ENCODE measurements at places on chromosomes 3 and 15. TPM values are rescaled to one million over a fixed set of nuclear protein-coding genes. Genes with fewer than 3 reads are reported as not detected.

The ACTRT3 gene
- 1.1 TPM for total RNA-seq

The TMC3 gene
- total RNA-seq = not detected

The PAQR9 gene
- not detected for total RNA-seq

The SNTN gene
- total RNA-seq = not detected

The CTXN2 gene
- total RNA-seq = not detected

The MFSD1 gene
- total RNA-seq = 60.8 TPM

The CCDC13 gene
- 2.3 TPM for total RNA-seq

The SAMD7 gene
- total RNA-seq = not detected

- peak; percentile 82 for DNase-seq
Measured at GRCh38 chr15:99450896-99451358, 114.9 kb upstream of the MEF2A start.

DNA sequence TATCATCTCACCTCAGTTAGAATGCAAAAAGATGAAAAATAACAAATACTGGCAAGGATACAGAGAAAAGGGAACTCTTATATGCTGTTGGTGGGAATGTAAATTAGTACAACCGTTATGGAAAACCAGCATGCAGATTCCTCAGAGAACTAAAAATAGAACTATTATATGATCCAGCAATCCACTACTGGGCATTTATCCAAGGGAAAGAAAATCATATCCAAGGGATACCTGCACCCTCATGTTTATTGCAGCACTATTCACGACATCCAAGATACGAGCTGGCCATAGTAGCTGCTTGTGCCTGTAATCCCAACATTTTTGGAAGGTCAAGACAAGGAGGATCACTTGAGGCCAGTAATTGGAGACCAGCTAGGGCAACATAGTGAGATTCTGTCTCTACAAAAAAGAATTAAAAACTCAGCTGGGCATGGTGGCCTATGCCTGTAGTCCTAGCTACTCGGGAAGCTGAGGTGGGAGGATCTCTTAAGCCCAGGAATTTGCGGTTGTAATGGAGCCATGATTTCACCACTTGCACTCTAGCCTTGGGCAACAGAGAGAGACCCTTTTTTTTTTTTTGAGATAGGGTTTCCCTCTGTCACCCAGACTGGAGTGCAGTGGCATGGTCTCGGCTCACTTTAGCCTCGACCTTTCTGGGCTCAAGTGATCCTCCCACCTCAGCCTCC lies 26.6 kb downstream of the USP50 start:
- no peak for DNase-seq

- no peak for DNase-seq
Measured at GRCh38 chr15:100725121-100726069, 123.0 kb downstream of the ASB7 start.

GRCh38 chr3:133871368-133872090 lies 24.2 kb downstream of the RAB6B start:
- no peak for DNase-seq

- no peak for DNase-seq
Measured at GRCh38 chr15:92808598-92809063, 91.5 kb upstream of the CHD2 start.

DNA sequence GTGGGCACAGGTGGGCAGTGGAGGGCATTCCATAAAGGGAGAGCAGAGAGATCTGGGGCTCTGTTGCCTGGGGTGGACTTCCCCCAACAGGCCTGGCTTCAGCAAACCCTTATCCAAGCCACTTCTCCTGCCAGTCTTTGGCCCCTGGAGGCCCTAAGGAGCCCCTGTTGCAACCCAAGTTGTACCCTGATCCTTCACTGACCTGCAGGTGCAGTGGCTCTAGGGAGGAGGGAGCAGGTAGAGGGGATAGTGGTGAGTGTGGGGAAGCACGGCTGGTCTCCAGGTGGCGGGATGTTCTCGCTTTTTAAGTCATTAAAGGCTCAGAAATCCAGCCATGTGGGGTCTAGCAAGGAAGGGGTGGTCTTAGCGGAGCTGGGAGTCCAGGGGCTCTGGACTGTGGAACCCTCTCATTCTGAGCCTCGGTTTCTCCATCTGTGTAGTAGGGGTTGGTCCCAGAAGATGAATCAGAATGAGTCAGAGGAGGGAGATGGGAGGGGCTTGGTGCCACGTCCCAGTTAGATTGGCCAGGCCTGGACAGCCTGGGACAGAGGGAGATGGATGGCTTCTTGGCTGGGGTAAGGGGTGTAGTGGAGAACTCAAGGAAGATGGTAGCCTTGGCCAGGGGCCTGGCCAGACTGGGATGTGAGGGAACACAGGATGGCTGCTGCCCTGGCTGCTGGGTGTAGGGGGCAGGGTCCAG lies 2.6 kb downstream of the ZBTB47 start:
- DNase-seq = no peak

DNA sequence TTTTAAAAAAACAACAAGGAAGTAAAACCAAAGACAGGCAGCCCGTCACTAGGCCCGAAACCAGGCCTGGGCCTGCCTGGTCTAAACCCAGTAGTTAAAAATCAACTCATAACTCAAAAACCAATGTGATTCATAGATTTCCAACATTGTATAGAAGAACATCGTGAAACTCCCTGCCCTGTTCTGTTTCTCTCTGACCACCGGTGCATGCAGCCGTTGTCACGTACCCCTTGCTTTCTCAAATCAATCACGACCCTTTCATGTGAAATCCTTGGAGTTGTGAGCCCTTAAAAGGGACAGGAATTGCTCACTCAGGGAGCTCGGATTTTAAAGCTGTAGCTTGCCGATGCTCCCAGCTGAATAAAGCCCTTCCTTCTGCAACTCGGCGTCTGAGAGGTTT lies 89.5 kb downstream of the DCLK3 start:
- DNase-seq = no peak

DNA sequence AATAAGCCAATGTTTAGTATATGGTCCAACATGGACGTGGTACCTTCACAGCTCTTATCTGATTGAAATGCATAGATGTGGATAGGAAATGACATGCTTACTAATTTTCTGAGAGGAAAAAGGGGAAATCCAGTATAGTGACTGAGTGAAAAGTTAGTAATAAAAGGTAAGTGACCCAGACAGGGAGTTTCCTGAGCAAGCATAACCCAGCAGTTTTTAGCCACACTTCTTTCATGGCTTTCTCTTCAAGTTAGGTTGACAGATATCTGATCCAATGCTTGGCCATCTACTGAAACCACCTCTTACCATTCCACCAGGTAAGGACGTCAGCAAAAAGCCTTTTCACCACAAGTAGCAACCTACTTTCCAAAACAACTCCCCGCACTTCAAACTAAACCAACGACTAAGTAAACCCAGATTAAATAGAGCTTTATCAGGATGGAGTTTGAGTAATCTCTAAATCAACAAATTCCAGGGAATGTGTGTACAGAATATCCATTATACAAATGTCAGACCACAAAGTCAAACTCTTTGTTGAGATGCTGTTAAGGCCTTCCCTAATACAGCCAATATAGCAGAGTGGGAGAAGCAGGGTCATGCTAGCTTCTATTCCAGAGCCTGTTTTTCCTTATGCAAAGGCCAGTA lies 329.7 kb downstream of the RORA start:
- DNase-seq = no peak

GRCh38 chr15:81781395-81781794 lies 264.4 kb downstream of the MEX3B start:
- DNase-seq = no peak

- no peak for DNase-seq
Measured at GRCh38 chr15:58724466-58724865, 25.0 kb downstream of the ADAM10 start.

DNA sequence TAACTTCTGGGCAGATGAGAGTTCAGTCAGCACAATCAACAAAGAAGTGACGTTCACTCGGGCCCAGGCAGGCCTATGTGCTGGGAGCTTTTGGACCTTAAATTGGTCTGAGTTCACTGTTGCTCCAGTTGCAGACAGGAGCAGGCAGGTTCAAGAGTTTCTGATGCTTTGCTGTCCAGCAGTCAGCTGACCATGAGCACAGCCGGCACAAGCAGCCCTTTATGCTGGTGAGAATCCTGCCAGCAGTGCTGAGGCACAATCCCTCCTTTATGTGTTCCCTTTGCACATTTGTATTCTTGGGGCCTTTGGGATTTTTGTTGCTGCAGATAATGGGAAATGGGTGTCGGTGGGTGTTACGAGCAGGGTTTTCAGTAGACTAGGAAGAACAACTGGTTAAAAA lies 81.2 kb upstream of the GOLGA8J start:
- no peak for DNase-seq

GRCh38 chr3:140223631-140224030 lies 288.6 kb downstream of the CLSTN2 start:
- no peak for DNase-seq

DNA sequence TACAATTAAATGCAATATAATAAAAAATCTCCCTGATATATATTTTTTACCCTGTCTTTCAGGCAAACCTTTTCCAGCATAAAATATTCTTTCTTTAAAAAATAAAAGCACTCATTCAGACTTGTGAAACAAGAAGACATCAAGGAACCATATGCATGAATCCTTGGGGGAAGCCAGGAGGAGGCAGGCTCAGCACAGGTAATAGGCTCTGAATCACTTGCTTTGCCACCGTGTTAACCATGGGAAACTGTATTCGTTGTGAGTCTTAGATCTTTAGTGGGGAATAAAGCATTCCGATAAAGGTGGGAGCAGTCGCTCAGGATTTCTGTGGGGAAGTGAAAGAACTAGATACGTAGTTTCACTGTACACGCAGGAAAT lies 42.4 kb downstream of the FBN1 start:
- DNase-seq = no peak

DNA sequence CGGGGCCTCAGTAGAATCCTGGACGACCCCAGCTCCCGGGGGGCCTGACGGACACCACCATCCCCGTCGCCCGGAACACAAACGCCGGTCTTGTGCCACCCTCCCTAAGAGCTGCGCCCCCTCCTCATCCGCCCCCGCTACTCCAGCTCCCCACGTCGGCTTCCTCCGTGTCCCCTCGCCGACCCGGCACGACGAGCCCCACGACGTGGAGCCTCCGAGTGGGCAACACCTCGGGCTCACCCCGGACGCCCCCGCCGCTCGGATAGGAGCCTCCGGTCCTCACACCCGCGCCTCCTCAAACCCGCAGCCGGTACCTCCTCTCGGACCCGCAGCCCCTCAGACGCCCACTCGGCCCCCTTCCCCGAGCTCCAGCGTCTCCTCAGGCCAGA lies 525 bp downstream of the NPTN start:
- peak; percentile 49 for DNase-seq

DNA sequence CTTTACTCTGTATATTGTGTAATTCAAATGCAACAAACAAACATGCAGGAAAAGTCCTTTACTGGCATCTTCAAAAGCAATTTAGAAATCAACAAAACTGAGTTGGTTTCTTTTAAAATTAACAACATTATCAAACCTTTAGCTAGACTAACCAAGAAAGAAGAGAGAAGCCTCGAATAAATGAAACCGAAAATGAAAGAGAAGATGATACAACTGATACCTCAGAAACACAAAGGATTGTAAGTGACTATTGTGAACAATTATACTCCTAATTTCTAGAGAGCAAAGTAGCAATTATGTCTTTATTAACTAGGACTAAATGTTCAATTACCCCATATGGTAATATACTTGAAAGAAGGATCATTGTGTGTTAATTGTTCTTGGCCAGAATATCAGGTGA lies 49.2 kb upstream of the P3H2 start:
- DNase-seq = no peak

DNA sequence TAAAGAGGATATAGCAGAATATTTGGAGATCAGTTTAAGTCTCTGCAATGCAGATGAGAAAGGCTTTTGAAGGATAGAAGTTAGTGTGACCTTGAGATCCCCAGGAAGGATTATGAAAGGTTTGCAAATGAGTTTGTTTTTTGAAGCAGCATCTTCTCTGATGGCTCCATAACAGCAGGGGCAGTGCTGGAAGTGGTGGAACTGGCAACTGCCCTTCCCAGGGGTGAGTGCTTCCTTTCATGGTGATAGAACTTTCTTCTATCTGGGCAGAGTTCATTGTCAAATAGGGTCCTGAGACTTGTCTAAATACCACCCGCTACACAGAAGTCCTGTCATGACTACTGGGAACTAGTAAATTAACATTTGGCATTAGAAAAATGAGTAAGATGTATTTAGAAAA lies 314.2 kb upstream of the MCTP2 start:
- DNase-seq = no peak

DNA sequence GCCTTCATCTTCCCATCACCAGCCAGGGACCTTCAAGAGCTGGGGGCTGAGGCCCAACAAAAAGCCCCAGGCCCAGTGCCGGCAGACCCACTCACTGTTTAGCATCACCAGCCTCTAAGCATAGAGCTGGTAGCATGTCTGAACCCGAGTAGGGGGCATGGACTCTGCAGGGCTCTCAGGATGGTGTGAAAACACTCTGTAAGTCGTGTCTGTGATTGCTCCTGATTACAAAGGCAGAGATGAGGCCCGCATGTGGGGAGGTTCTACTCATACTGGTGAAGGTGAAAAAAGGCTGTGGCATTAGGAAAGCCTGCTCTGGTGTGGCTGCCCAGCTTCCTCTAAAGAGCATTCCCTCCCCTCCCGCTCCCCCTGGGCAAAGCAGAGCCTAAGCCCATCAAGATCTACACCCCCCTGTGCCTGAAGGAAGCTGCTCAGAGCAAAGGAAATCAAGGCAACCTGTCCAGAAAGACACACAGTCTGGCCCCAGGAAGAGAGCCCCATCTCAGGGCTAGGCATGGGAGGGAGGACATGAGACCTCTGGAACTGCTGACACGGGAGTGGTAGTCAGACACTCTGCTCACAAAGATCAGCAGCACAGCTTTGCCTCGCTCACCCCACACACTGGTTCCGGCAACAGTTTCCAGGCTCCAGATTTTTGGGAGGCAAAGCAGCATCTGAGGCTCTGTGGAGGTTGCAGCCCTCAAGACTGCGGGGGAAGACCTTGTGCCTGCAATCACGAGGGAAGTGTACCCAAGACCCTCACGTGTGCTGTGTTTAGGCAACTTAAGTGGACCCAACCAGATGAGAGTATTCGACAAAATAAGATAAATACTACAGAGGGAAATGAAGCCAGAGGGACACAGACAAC lies 36.7 kb downstream of the CCDC12 start:
- peak; percentile 4 for DNase-seq

- no peak for DNase-seq
Measured at GRCh38 chr3:169694117-169694516, 30.6 kb upstream of the MECOM start.

DNA sequence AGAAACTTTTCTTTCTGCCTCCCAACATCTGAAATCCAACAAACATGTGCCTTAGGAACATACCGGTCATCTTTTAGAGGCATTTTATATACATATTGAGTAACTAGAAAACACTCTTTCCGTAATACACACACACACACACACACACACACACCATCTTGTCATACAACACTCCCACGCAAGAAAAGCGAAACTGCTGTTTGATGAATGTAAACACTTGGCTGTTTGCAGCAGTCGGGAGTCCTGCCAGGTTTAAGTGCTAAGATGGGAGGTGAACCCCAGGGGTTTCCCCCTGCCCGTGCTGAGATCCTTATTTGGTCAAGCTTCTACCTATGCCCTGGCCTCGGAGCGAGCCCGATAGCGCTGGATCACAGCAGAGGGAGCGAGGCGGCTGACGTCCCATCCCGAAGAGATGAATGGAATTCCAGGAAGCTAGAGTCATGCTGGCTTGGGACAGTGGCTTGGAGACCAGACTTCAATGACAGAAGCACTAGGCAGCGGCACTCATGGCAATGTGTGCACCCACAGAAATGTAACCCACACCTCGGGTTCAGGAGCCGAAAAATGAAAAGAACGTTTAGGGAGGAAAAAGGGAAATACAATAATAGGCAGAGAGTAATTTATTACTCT lies 1.3 kb upstream of the THBS1 start:
- peak; percentile 46 for DNase-seq

- no peak for DNase-seq
Measured at GRCh38 chr3:81554801-81555200, 206.6 kb downstream of the GBE1 start.

- no peak for DNase-seq
Measured at GRCh38 chr3:29415482-29416223, 134.8 kb downstream of the RBMS3 start.
